Memory B cell (primary cell): ENCODE measurements at places on chromosomes 11 and 22.

DNA sequence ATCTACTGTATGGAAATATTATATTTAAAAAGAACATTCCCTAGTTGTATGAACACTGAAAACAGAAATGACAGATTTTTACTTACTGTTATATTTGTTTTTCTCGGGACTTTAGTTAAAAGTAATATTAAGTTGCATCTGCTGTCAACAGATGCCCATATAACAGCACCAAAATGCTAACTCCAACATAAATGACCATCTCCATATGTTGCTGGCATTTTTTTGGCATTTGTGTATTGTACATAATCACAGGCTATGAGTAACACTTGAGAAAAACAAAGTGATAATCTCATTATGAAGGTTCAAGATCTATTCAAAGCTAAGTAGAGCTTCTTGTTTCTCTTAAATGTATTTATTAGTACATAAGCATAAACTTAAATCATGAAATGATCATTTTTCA is 172.0 kb downstream of the CNTN5 start:
- no peaks in the 10 kb centered on the region for H3K27me3 ChIP-seq
- H3K4me1 ChIP-seq: no peaks in the 10 kb centered on the region
- no peak for DNase-seq

GRCh38 chr11:101323997-101324396 is 194.4 kb upstream of the PGR start:
- peaks cover 1% of the 10 kb centered on the region for H3K27me3 ChIP-seq
- no peaks in the 10 kb centered on the region for H3K4me1 ChIP-seq
- H3K36me3 ChIP-seq: no peaks in the 10 kb centered on the region
- no peak for DNase-seq
- H3K4me3 ChIP-seq: no peak overlapping the region

GRCh38 chr22:44648085-44648820 is 53.8 kb upstream of the PRR5 start:
- H3K4me1 ChIP-seq: no peaks in the 10 kb centered on the region
- H3K27me3 ChIP-seq: peaks cover 8% of the 10 kb centered on the region
- H3K36me3 ChIP-seq: no peaks in the 10 kb centered on the region
- no peak overlapping the region for H3K4me3 ChIP-seq
- no peak for DNase-seq
- no peak overlapping the region for H3K27ac ChIP-seq

- no peak overlapping the region for H3K4me3 ChIP-seq
- peaks cover 34% of the 10 kb centered on the region for H3K36me3 ChIP-seq
- no peaks in the 10 kb centered on the region for H3K4me1 ChIP-seq
- DNase-seq: no peak
These were observed 87.1 kb upstream of the YWHAH start for GRCh38 chr22:31857247-31857646.

DNA sequence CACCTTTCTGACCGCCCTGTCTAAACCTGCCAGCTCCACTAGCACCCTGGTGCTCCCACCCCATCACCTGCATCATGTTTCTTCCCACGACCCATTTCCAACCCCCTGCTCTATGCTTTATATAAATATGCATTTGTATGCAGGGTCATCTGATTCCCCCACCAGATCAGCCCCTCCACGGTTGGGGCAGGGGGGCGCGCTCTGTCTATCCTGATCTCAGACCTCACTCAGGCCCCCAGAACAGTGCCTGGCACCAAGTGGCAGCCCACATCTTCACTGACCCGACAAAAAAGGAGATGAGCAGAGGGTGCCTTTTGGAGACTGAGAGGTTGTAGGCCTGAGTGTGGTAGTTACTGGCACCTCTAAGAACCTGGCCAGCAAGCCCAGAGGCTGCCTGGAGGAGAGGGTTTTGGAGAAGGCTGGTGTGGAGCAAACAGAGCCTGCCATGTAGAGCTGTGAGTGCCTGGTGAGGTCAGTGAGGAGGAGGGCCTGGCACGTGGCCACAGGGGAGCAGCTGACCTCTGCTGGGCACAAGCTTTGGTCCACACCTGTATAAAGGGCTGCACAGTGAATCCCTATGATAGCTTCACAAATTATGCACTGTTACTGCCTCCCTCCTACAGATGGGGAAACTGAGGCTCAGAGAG is 86.3 kb upstream of the RTL6 start:
- no peak overlapping the region for H3K4me3 ChIP-seq
- peaks cover 26% of the 10 kb centered on the region for H3K27me3 ChIP-seq
- no peak for DNase-seq
- H3K27ac ChIP-seq: no peak overlapping the region
- no peaks in the 10 kb centered on the region for H3K4me1 ChIP-seq

DNA sequence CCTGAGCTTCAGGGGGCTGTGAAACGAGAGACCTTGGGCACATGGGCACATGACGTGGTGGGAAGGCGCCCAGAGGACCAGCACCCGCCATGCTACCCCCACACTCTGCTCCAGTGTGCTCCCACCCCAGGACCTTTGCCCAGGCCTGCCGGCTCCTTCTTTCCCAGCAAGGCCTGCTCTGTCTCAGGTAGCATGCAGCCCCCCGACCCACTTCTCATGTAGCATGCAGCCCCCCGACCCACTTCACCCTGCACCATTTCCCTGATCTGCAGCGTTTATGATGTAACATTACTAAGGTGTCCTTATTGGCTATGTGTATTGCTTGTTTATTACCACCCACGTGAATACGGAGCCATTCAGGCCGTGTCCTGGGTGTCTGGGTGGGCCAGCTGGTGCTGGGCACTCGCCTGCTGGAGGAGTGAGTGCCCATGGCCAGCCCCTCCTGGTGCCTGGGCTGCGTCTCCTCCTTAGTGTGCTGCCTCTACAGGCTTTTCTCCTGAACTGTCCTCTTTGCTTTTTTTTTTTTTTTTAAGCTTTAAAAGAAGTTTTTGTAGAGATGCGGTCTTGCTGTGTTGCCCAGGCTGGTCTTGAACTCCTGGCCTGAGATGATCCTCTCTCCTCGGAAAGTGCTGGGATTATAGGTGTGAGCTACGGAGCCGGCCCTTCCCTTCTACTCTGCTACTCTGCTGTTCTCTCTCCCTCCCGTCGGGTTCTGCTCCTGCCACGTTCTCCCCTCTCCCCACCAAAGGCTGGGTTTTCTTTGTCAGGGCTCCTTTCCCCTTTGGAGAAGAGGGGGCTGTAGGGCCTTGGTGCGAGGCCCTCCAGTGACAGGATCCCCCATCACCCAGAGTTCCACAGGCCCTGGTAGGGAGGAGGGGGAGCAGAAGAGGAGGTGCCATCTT is 29.4 kb downstream of the LRP5 start:
- no peak for DNase-seq
- no peak overlapping the region for H3K27ac ChIP-seq
- H3K4me3 ChIP-seq: no peak overlapping the region
- peaks cover under 1% of the 10 kb centered on the region for H3K36me3 ChIP-seq

DNA sequence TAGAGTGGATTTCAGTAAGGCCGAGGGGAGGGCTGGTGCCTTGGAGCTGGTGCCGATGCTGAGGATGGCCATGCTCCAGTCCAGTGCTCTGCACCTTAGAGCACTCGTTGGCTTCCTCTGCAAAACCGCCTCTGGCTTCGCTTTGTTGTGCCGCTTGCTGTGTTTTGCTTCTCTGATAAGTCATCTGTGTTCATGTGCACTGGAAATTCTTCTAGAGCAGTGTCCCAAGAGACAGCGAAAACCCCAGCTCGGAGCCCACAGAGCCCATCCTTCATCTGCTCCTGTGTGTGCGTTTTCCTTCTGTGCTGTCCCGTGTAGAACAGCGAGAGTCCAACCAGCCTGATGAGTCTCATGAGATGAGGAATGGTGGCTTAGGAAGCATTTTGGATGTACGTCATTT is 12.1 kb downstream of the FAM118A start:
- no peak for DNase-seq
- H3K27me3 ChIP-seq: no peaks in the 10 kb centered on the region
- peaks cover 19% of the 10 kb centered on the region for H3K36me3 ChIP-seq
- no peak overlapping the region for H3K27ac ChIP-seq
- peaks cover 24% of the 10 kb centered on the region for H3K4me1 ChIP-seq
- H3K4me3 ChIP-seq: no peak overlapping the region

- no peak overlapping the region for H3K27ac ChIP-seq
- no peak overlapping the region for H3K4me3 ChIP-seq
- no peaks in the 10 kb centered on the region for H3K4me1 ChIP-seq
- DNase-seq: no peak
These were observed 118.8 kb upstream of the KIRREL3 start for GRCh38 chr11:127119356-127119755.
